ENCODE measurements at places on chromosomes 3 and 15.

GRCh38 chr3:115903843-115904242 lies 280.5 kb downstream of the GAP43 start:
- no peak for DNase-seq

- no peak for DNase-seq
Measured at GRCh38 chr15:96314518-96314917, 16.0 kb upstream of the NR2F2 start.

GRCh38 chr3:172591876-172592771 lies 68.9 kb upstream of the TNFSF10 start:
- DNase-seq: peak; percentile 86

GRCh38 chr3:18238746-18239331 lies 186.3 kb downstream of the SATB1 start:
- DNase-seq: no peak
